Fibroblast of upper back skin (primary cell): ENCODE measurements at places on chromosomes 2 and 18.

DNA sequence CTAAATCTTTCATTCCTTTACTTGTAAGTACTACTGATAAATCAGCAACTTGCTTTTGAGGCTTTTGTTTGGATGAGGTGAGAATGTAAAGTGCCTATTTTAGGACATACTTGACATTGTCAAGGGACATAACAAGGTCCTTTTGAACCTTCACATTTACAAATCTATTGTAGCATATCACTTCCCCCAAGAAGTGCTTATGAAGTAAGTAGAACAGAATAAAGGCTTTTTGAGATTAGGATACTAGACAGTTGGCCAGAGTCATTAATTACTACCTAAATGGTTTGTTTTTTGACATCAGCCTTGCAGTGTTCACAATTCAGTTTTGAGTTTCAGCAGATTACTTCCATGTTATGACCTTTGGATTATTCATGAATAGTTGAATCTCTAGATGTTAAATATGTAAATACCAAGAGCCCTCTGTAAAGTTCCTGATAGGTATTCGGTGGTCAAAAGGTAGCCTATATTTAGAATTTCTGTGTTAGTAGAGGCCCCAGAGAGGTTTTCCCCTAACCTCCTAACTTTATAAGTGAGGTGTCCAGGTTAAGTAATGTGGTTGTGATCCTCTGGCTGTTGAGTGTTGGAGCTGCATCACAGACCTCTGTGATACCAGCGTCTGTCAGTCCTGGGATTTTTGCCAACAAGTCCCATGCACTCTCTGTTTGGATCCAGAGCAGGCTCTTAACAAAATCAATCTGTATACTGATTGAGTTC lies 67.2 kb downstream of the LCLAT1 start:
- peak; percentile 65 for DNase-seq

DNA sequence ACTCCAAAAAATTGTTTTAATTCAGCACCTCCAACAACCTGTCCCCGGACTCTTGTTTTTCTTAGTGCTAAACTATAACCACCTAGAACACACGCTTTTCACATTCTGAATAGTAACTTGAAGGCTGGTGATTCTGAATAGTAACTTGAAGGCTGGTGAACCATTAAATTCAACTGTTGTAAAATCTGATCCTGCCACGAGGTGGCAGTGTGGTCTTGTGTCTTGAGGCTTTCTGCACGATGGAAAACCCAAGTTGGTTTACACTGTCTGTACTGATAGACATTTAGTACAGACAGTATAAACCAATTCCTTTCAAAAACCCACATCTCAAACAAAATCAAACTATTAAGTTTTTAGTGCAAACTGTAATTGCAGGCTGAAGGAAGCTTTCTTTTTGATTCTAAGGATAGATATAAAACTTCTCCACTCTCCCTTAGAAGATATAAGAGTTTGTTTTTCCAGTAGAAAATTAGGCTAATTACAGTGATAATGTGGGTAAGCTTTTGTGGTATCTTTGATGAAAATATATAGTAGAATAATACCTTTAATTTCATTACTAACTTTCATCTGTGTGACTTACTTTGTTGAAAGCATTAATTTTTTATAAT lies 57.6 kb downstream of the VAPA start:
- peak; percentile 79 for DNase-seq

DNA sequence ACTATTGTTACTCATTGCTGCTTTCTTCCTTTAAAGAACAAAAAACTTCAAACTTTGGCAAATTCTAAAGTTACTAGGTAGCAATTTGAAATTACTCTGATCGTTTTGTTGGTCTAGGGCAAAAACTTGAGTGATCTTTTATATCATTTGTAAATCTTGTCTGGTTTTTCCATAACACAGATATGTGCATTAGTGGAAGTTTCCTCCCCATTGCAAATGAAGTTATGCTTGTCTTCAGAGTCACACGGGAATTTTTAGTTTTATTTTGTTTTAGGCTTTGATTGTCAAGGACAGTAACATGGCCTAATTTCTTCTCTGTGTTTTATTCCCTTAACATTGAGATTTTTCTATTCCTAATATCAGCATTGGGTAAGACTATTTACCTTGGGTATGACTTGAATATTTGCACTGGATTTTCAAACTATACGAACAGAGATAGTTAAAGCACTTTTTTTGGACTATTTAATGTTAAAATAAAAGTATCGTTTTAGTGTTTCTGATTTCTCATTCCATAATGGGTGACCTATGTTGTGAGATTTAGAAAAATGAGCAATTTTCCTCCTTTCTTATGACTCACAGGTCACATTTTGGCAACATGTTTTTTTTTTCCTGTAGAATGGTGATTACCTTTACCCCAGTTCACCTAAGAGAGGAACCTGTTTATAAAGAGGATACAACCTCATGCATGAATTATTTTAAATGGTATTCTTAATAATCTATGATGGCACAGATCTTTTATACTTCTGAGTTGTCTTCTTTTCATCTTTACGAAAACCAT lies 65.0 kb downstream of the BABAM2 start:
- no peak for DNase-seq

GRCh38 chr2:108612153-108612513 lies 77.9 kb downstream of the LIMS1 start:
- DNase-seq = no peak
